ENCODE measurements at places on chromosomes 7 and 10.

- no peak for DNase-seq
Observed at GRCh38 chr7:156074084-156074483, 261.8 kb upstream of the SHH start.

GRCh38 chr10:69494626-69495558, 43.6 kb downstream of the TSPAN15 start:
- DNase-seq, result no peak

- DNase-seq, result no peak
Observed at GRCh38 chr7:47470567-47471357, 111.1 kb downstream of the TNS3 start.

GRCh38 chr7:130393841-130394411, 13.6 kb downstream of the CPA1 start:
- DNase-seq, result no peak

GRCh38 chr7:16083931-16084330, 337.4 kb downstream of the CRPPA start:
- no peak for DNase-seq

- no peak for DNase-seq
Observed at GRCh38 chr7:50273870-50274269, 30.6 kb upstream of the IKZF1 start.

- DNase-seq, result no peak
Observed at GRCh38 chr10:49218480-49218879, 30.3 kb upstream of the TMEM273 start.

- no peak for DNase-seq
Observed at GRCh38 chr7:18320971-18321567, 174.5 kb upstream of the HDAC9 start.

- peak; percentile 45 for DNase-seq
Observed at GRCh38 chr7:50359995-50360925, 55.7 kb downstream of the IKZF1 start.

- no peak for DNase-seq
Observed at GRCh38 chr7:40303996-40304395, 169.2 kb downstream of the SUGCT start.

DNA sequence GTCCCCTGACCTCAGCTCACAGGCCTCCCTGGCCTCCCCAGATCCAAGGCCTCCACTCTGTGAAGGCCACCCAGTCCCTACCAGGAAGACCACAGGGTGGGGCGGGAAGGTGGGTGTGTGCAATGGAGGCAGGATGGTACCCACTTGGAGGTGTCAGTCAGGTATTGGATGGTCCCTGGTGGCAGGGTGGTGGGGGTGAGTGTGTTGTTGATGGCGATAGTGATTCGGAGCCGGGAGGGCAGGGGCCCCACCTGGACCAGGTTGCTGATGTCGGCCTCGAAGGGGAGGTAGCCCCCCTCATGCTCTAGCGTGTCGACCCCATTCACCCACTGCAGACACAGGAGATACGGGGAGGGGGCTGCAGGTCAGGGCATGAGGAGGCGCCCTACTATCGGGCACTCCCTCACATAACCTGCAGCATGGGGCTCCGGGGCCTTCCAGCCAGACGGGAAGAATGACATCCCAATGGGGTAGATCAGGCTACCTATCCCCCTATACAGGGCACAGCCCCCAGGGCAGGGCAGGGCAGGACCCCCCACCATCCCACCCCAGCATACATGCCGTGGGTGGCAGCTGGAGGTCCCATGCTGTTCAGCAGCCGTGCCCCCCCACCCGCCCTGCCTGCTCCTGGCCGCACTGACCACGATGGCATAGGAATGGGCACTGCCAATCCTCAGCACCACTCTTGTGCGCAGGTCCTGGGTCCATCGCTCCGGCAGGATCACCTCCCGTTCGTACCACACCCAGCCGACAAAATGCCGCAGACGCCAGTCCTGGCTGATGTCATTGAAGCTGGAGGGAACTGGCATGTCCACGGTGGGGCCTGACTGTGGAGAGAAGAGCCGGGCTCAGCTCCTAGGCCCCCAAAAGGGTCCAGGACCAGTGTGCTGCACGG, 2.2 kb downstream of the GUSB start:
- no peak for DNase-seq

Data from stimulated activated CD8-positive, alpha-beta memory T cell treated with anti-CD3 and anti-CD28 coated beads, Interleukin-2, amount 100 ng/mL, for 1 hour (primary cell).